ENCODE measurements at places on chromosomes 2 and 18.

DNA sequence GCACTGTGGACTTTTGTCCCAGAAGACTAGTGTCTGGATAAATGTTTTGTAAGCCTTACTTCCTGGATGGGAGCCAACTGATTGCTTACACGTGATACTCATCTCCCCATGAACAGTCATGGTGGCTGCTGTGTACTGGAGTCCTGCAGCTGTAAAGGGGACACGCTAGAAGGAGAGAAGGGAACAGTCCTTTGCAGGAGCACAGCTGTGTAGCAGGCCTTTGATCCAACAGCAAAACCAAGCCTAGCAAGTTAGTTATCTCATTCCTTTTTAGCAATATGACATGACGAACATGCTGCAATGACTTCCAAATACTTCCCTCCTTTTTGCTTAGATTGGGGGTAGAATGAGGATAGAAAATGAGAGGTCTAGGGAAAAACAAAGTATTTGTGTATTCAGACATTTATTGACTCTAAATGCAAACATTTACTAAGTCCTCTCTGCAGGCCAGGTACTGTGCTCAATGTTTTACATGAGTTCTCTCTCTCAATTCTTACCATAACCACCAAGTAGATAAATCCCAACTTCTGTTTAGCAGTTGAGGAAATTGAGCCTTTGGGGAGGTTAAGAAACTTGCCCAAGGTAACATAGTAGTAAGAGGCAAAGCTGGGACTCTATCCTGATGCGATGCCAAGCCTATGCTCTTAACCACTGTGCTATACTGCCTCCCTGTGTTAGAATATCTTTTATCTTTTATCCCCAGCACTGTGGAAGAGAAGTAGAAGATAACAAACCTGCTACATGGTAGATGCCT lies 55.4 kb upstream of the CD28 start:
- DNase-seq = peak; percentile 35

DNA sequence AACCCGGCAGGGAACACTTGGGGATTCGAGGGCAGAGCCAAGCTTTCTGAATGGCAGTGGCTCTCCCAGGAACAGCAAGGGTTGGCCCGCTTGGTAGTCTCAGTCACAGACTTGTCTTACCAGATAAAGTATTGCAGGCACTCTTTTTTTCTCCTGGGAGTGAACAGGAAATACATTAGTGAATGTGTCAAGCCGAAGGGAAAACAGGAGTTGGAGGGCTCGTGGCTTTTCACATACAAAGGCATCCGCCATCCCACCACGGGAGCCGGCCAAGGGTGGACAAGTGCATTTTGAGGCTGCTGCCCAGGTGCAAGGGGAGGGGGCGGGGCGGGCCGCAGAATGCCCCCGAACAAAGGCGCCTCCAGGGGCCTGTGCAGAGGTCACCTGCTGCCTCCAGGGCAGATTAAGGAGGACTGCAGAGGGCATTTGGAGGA lies 163.3 kb upstream of the SIX3 start:
- DNase-seq = peak; percentile 12

GRCh38 chr18:58005011-58005410 lies 39.0 kb upstream of the NEDD4L start:
- no peak for DNase-seq

- no peak for DNase-seq
These were observed 120.0 kb upstream of the SNTG2 start for GRCh38 chr2:830419-831224.

GRCh38 chr18:10135302-10135926 lies 221.6 kb downstream of the VAPA start:
- no peak for DNase-seq

DNA sequence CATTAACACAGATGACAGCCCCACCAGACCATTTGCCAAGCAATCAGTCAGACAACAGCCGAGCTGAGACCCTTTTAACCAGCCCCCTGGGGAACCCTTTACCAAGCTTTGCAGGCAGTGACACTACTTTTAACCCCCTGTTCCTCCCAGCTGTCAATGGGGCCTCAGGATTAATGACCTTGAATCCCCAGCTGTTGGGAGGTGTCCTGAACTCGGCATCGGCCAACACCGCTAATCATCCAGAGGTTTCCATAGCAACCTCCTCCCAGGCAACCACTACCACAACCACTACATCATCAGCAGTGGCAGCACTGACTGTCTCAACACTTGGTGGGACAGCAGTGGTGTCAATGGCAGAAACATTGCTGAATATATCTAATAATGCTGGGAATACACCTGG lies 160.9 kb upstream of the EPC2 start:
- DNase-seq = no peak

DNA sequence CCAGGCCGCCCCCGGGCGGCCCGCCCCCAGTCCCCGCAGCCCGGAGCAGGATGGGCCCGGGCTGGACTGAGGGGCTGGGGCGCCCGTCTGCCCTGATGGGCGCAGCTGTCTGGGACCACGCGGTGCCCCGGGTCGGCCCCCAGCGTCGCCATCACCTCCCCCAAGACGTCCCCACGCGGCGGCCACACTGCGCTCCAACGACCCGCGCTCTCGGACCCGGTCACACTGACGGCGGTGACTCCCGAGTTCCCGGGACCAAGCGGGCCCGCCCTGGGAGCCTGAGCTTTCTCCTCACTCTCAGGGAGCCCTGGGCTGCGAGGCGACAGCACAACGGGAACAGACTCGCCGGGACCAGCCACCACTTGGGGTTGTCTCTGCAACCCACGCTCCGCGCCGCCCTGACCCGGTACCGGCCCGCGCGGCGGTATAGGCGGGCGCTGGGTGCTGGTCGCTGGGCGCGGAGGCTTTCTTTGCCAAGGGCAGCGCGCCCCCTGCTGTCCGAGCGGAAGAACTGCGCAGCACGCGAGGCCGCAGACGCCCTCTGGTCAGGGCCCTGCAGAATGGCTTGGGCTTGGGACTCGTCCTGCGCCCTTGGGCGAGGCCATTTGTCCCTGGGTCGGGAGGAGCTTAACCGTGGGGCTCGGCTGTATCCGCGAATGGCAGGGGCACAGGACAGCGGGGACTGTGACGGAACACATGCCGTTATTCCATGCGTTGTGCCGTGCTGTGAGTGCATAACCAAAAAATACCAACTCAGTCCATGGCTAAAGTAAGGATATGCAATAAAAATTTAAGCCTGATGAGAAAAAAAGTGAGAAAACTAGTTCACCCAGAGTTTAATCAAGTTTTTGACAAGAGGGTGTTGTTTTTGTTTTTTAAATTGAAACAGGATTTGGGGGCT lies 54.8 kb upstream of the ANKRD62 start:
- peak; percentile 69 for DNase-seq

DNA sequence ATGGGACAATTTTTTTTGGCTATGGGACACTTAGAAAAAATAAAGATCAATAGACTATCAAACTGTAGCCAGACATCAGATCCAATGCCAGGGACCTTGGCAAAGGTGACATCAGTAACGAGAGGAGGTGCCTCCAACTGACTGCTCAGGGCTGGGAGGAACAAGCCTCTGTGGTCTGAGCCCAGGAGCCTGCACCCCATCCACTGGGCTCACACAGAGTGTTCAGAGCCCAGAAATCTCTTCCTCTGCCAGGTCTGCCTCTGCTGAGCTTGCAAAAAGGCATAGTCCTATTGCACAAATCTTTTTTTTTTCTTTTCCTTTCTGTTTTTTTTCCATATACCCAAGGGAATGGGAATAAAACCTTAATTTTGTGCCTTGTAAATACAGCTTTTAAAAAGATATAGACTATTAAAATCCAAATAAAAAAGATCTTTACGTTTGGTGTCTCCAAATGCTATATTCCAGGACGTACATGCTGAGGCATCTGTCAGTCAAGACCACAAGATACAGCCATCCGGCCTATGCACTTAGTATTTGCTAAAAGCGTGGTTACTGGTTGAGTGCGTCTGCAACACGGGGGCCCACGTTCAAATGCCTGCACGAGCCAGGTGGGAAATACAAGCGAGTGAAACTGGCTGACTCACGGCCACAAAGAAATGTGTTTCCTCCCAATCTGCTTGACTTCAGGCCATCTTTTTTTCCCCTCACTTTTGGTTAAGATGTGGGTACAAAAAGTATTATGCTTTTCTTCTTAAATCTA lies 7.8 kb upstream of the ARHGAP25 start:
- DNase-seq = no peak

- no peak for DNase-seq
These were observed 63.0 kb upstream of the ACSL3 start for GRCh38 chr2:222797871-222798270.

DNA sequence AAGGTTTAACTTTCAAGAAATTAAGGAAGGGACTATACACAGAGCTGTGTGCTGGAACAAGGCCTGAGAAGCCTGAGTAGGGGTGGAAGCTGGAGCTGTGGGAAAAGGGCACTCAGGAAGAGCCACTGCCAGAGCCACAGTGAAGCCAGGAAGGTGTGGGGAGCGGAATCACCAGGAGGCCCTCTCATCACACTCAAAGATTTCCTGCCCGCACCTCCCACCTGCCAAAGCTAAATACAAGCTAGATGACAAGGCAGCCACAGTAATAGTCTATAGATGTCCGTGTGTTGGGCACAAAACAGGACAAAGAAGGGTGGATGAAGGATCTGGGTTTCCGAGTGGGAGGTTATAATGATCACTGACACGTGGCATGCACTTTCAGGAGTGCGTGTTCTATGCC lies 126.0 kb downstream of the ZNF532 start:
- no peak for DNase-seq

GRCh38 chr2:75403991-75404428 lies 156.7 kb downstream of the EVA1A start:
- peak; percentile 41 for DNase-seq

GRCh38 chr2:25743132-25743830 lies 69.9 kb upstream of the DTNB start:
- peak; percentile 9 for DNase-seq

DNA sequence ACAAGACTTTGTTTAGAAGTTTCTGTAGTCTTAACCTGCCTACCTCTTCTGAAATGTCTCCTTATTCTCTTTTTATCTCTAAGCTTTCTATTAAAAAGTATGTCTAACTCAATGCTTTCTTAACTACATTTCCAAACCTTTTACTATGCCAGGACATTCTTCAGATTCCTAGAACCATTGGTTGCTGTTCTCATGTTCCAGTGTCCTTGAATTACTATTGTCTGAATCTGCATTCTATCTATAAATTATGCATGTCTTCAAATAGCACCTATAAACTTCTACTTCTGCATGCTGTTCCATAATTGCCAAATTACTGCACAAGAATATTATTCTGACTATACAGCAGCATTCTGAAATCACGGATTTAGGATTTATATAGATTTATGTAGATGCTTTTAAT lies 166.0 kb upstream of the VWC2L start:
- no peak for DNase-seq

- no peak for DNase-seq
These were observed at the start of gene GALNT14 for GRCh38 chr2:31138037-31138962. Gene GALNT14, minus strand, starts transcription at chr2:31138440. Its CDS starts 354 bp downstream, at chr2:31138086.

GRCh38 chr2:45396671-45397070 lies 214.4 kb downstream of the SRBD1 start:
- no peak for DNase-seq

DNA sequence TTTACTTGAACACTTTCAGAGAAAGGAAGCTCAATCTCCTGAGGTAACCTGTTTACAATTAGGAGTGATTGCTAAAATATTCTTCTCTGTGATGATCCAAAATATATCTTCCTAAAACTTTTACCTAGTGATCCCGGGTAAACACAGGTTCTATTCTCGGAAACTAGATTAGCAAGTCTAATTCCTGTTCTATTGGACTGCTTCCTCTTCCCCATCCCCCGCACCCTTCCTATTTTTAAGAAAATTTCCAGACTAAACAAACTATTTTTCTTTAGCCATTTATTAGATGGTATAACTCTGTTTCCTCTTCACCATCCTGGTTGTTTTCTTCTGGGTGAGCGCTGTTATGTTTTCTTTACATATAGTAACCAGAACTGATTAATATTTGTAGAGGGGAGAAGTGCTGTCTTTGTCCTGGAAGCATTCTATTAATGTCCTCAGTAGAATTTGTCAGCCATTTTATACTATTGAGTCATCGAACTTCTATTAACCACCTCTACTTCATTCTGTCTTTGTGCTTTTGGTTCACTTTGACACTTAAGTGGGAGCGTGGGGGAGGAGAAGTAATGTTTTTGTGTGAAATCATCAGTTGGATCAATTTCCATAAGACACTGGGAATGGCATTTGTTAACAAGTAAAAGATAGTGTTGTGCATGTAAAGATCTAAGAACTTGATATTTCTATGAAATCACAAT lies 31.8 kb downstream of the CREB1 start:
- DNase-seq = peak; percentile 4

GRCh38 chr18:41121116-41121826 lies 833.8 kb upstream of the PIK3C3 start:
- no peak for DNase-seq

- no peak for DNase-seq
These were observed 249.4 kb downstream of the ANKRD30B start for GRCh38 chr18:14997357-14997756.

DNA sequence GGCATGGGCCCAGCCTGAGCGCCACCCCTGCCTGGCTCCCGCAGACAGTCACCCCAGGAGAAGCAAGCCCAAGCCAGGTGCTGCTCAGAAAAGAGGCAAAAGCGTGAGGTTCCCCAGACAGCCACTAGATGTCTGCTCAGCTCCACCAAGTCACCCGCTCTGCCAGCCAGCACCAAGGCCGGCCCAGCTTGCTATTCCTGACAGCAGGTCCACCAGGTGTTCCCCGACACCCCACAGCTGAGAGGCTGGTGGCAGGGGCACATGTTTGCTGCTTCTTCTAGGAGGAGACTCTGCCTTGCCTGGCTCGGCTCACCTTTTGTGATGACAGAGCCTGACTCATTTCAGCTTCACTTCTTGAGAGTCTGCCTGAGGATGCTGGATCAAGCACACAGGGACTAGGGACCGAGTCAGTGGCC lies 206.7 kb downstream of the MGAT5 start:
- peak; percentile 35 for DNase-seq

DNA sequence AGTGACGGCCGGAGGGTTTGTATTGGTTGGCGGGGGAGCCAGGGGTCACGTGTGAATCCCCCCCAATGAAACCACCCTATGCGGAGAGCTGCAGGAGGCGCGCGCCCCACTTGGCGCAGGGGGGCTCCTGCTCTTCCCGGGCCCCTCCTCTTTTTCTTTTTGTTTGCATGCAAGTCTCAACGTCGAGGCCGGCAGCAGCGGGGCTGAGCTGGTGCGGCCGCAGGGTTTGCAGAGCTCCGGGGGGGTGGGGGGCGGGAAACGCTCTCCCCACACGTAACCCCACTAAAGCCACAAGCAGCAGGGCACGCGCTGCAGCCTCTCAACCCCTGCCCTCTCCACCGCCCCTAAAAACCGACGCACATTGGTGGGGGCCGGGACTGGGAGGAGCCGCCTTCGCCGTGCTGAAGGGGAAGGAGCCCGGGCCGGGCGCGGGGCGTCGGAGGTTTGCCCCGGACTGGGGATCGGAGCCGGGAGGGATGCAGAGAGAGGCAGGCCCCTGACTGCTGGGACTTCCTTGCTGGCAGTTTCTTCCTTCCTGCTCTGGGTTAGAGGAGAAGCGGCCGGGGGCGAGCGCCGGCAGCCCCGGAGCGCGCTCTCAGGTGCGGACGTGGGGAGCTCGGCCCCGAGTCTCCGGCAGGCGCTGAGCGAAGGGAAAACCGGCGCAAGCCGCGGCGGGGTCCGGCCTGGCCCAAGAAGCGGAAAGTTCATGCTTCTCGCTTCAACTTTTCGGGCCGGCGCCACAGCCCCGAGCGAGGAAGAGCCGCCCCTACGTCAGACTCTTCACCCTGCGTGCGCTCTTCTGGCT lies 864 bp downstream of the LBH start:
- peak; percentile 71 for DNase-seq
